ENCODE measurements at places on chromosomes 1 and 21.

DNA sequence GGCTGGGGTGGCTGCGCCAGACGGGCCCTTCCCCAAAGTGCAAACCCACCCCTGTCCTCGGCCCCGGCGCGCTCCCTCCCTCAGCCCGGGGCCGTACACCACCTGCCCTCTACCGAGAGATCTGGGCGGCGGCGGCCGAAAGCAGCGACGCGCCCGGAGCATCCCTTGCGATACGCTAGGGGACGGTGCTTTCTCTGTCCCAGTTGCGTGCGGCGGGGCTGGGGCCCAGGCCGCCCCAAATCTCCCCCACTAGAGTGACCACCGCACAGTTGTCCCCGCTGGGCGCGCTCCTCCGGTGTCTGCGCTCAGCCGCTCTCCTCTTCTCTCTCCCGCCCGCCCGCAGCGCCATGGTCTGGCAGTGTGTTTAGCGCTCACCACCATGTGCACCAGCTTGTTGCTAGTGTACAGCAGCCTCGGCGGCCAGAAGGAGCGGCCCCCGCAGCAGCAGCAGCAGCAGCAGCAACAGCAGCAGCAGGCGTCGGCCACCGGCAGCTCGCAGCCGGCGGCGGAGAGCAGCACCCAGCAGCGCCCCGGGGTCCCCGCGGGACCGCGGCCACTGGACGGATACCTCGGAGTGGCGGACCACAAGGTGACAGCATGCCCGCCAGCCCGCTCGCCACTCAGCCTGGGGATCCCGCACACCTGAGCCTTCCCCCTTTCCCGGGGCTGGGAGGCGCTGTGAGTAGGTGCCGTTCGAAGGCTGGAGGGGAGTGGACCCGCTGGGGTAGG, 1.0 kb downstream of the ST6GALNAC5 start:
- DNase-seq = peak; percentile 16

GRCh38 chr1:166956057-166956850, 19.1 kb downstream of the ILDR2 start:
- no peak for DNase-seq

DNA sequence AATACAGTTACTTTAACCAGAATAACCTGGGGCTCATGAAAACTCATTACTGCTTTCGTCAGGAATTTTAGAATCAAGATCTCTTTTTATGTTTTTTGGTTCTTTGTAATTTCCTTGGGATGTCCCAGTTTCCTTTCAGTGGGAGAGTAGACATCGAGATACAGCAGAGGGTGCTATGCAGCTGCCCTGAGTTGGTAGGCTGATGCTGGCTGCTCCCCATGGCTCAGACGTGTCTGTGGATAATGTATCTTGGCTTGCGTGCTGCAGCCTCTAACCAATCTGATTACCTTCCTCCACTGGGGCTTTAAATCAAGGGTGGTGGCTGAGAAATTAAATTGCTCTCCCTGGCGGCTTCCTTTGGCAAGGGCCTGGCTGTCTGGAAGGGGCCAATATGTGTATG, 253.7 kb downstream of the CACNA1E start:
- no peak for DNase-seq

DNA sequence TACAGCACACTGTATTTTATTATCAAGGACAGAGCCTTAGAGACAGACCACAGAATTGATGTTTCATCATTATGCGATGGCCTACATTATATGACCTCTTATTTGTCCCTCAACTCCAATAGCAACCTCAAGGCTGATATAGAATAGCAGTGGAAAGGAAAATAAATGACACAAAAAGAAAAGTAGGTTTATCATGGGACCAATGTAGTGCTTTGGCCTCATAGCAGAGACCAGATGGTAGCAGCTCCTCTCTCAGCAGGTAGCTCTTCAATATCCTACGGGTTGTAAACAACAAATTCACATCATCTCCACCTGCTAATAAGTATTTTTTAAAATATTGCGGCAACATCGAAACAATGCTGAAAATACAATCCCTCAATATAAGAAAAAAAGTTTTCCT, 25.2 kb downstream of the ANP32E start:
- DNase-seq = no peak

DNA sequence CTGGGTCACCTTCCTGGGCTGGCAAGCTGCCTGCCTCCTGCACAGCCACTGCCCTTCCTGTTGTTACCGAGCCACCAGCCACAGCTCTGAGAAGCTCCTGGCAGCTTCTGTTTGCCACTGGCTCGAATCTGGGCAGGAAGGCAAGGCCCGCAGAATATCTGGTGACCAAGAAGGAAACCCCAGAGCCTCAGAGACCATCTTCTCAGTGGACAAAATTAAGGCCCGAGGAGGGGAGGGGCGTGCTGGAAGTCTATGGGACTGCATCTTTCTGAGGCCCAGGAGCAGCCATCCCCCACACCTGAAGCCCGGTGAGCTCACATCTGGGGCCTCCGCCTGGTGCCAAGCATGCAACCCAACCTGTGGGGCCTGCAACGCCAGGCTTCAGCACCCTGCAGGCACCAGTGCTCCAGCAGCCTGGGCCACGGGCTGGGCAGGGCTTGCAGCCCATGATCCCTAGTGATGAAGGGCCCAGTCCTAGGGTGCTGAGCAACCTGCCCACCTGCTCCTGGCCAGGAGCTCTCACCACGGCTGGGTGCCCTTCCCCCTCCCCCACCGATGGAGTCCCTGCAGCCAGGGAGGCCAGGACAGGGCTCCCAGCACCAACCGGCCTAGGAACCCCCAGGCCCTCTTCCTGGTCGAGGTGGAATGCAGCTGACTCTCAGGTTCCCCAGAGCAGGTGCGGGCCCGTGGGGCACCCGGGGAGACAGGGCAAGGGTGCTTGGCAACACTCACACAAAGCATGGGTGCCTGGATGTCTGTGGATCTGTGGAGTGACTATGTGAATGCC, 879 bp downstream of the CPTP start:
- DNase-seq = no peak

DNA sequence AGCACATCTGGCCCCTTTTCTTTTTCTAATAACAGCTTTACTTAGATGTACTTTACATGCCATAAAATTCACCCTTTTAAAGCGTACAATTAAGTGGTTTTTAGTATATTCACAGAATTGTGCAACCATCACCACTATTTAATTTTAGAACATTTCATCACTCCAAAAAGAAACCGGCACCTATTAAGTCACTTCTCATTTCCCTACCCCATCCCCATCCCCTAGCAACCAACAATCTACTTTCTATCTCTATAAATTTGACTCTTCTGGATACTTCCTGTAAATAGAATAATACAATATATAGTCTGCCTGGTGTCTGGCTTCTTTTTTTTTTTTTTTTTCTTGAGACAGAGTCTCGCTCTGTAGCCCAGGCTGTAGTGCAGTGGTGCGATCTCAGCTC, 59.5 kb upstream of the ENAH start:
- DNase-seq = no peak

DNA sequence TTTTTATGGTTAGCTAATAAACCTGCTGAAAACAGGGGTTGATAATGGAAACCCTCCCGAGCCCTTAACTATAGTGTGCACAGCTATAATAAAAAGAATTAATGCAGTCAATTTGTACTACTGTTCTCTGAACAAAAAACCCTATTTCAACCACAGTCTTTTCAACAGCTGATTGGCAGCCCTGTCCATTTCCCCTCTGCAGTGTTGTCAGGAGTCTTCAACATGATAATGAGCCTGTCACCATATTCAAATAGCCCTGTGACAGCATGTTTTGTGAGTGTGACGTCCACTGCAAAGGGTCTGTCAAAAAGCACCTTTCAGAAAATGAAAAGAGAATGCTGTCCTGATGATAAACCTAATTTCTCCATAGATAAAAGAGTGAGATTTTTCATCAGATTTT, 92.7 kb downstream of the ESRRG start:
- DNase-seq = no peak
